ENCODE measurements at places on chromosomes 2 and 18.

- no peak for DNase-seq
These were observed 107.2 kb downstream of the INHBB start for GRCh38 chr2:120452945-120453634.

DNA sequence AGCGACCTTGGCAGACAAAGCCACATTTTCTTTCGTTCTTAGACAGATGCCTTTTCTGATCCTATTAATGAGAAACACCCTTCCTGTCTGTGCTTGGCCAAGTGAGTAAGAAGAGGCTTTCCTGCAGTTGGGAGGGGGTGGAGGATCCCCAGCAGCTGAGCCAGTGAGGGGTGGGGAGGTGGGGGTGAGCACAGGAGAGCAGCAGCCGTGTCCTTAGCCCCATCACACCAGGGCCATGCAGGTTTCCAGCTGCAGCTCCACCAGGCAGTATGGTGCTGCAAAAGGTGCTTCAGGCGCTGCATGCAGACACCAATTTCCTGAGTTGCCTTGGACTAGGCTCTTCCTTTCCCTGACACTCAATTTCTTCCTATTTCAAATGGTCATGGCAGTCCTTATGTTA lies 123.3 kb upstream of the SIX2 start:
- DNase-seq: no peak

GRCh38 chr2:205066081-205066480 lies 520.8 kb downstream of the PARD3B start:
- no peak for DNase-seq

DNA sequence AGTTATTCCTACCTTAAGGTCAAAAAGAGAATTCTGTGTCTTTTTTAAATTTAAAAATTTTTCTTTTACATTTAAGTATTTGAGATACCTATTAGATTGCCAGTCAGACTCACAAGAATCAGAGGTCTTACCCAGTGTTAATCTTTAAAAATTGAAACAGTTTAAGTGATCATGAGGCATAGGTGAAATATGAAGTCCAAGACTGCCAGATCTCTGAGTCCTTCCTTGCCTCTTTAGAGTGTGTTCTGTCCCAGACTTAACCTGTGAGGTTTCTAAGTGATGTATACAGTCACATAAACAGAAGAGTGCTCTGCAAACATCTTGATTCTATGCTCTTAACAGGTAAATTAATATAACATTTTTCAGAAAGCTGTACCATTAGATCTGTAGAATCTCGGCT lies 40.6 kb downstream of the ACTR3 start:
- no peak for DNase-seq

GRCh38 chr2:88331239-88331638 lies 121.3 kb downstream of the FOXI3 start:
- no peak for DNase-seq

DNA sequence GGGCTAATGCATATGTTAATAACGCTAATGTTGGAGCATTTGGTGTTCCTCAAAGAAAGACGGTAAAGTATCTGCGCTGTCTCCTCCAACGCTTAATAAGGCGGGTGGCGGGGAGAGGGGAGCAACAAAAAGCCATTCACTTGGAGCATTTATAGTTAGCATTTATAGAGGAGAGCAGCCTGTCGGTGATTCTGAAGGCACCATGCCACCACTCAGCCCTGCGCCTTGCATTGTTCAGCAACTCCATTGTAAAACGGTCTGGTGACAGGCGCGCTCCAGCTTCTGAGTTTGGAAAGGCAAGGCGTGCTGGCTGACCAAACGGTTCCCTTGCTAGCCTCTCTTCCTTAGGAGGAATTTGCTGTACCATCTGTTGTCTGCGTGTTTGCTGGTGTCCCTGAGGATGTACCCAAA lies 83.9 kb downstream of the LYPD1 start:
- DNase-seq: no peak

GRCh38 chr2:158651358-158652057 lies 143.6 kb upstream of the DAPL1 start:
- DNase-seq: peak; percentile 13

GRCh38 chr2:217798191-217798590 lies 204.6 kb downstream of the TNS1 start:
- DNase-seq: no peak

DNA sequence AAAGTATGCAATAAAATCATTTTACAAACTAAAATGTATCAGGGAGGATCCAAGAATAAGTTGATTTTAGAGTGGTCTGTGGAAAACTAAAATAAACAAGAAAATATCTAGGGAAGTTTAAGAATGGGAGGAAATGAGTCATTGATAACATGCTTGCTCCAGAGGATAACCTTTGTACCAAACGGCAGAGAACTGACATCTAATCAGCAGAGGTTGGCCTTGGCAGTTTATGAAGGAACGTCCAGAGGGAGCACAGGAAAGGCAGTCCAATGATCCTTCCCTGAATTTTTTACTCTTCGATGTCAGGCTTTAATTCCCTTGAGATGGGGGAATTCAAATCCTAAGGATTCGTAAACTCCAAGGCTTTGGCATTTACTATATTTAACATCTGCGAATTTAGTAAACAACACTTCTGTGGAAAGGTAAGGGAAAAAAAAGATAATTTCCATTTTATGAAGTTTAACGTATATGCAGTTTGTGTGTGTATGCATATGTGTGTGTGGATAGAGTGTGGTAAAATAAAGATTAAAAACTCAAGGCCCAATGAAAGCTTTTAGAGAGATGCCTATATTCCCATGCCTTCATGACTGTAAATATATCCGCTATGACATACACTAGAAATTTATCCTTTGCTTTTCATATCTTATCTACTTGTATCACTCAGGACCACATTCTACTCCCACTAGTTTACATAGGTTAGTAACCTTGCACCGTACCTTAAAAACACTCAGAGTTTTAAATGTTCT lies 8.7 kb upstream of the INPP1 start:
- DNase-seq: no peak

DNA sequence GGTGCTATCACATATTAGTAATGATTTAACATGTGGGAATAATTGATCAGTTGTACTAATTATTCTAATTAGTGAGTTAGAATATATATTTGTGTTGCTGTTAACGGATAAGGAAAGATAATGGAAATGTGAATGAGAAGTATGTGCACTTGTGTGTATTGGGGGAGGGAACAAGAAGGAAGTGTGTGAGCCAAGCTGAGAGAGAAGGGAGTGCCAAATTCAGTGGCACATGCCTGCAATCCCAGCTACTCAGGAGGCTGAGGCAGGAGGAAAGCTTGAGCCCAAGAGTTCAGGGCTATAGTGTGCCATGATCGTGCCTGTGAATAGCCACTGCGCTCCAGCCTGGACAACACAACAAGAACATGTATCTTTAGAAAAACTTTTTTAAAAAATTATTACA lies 9.3 kb downstream of the BARD1 start:
- no peak for DNase-seq

DNA sequence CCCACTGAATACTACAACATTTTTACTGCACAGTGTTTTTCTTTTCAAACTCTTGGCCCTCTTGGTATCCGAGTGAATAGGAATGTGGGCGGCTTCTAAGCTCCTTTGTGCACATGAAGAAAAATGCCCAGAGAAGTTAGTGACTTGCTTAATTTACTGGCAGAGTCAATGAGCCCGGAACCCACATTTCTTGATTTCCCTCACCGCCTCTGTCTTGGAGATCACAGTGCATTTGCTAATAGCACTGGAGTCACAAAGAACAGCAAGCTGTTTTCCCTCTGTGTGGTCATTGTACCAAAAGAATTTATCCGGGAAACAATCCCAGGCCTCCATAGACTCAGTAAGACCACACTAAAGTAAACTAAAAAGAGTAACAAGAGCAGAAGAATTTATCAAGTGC lies 18.9 kb downstream of the STON1 start:
- no peak for DNase-seq

- no peak for DNase-seq
These were observed 2.9 kb upstream of the GAL3ST2 start for GRCh38 chr2:241773511-241774418.

DNA sequence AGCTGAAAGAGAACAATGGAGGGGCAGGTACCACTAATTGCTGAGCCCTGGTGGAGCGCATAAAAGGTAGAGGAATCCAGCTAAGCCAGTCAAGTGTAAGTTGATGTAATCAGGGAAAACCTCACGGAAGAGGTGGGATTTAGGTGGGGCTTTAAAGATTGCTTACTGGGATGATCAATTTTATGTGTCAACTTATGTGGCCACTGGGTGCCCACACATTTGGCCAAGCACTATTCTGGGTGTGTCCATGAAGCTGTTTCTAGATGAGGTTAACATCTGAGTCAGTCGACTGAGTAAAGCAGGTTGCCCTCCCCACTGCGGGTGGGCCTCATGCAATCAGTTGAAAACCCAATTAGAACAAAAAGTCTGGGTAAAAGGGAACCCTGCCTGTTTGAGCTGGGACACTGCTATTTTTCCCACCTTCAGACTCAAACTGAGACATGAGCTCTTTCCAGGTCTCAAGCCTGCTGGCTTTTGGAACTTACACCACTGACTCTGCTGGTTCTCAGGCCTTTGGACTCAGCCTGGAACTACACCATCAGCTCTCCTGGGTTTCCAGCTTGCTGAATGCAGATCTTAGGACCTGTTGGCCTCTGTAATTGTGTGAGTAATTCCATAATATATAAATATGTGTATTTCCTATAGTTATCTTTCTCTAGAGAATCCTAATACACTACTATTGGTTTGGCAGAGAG lies 67.3 kb downstream of the MYO5B start:
- DNase-seq: peak; percentile 74

- DNase-seq: no peak
These were observed 104.8 kb downstream of the MYO1B start for GRCh38 chr2:191349990-191350389.

GRCh38 chr2:96665083-96665569 lies 22.6 kb downstream of the FER1L5 start:
- DNase-seq: peak; percentile 98

GRCh38 chr18:54278615-54279014 lies 9.3 kb downstream of the POLI start:
- DNase-seq: no peak

GRCh38 chr2:49426996-49427395 lies 272.7 kb upstream of the FSHR start:
- no peak for DNase-seq

GRCh38 chr2:203898657-203899056 lies 31.1 kb downstream of the CTLA4 start:
- DNase-seq: no peak

Data from epithelial cell of esophagus (primary cell).